Aorta (tissue), 5 donors: ENCODE measurements at places on chromosomes 3 and 15. TPM values are rescaled to one million over a fixed set of nuclear protein-coding genes. Genes with fewer than 3 reads are reported as not detected.

- no peak for DNase-seq
- H3K27ac ChIP-seq: no peak overlapping the region
- H3K27me3 ChIP-seq: no peaks in the 10 kb centered on the region
These were observed 84.3 kb upstream of the PRTG start for GRCh38 chr15:55827204-55827603.

DNA sequence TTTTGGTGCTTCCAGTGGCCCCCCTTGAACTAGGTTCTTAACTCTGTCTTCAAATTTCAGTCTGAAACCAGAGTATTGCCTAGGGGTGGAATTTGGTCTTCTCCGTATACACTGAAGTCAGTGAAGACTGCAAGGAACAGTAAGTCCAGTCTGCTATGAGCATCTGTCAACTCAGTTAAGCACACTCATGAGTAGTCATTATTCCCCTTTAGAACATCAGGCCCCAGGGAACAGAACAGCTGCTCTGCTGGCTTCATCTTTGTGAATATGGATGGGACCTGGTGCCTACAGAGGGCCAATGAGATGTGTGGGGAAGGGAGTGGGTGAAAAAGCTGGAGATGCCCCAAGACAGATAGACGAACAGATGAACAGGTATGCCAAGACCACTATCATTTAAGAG is 85.2 kb upstream of the PRR23C start:
- no peak for DNase-seq
- no peaks in the 10 kb centered on the region for H3K36me3 ChIP-seq

GRCh38 chr3:150035910-150036612 is 65.4 kb upstream of the PFN2 start:
- H3K4me1 ChIP-seq: no peaks in the 10 kb centered on the region
- H3K4me3 ChIP-seq: no peak overlapping the region
- H3K27me3 ChIP-seq: no peaks in the 10 kb centered on the region
- no peak for DNase-seq
- H3K27ac ChIP-seq: no peak overlapping the region

DNA sequence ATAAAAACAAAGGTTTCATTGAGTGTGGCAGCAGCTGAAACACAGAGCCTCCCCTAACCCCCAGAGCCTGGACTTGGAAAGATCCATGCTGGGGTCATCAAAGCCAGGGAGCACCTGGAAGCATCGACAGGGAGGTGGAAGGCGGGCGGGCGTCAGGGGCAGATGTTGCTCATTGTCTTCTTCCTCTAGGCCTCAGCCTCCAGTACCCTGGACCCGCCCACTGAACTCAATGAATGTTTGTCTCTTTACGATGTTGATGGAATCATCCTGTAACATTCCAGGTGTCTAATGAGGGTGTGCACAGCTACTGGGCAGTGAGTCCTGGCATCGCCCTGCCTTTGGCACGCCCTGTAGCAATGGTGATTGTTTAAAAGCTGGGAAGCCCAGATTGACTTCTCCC is 9.8 kb downstream of the GP5 start:
- H3K36me3 ChIP-seq: no peaks in the 10 kb centered on the region
- no peak overlapping the region for H3K4me3 ChIP-seq
- no peaks in the 10 kb centered on the region for H3K4me1 ChIP-seq
- no peaks in the 10 kb centered on the region for H3K27me3 ChIP-seq
- DNase-seq: no peak

DNA sequence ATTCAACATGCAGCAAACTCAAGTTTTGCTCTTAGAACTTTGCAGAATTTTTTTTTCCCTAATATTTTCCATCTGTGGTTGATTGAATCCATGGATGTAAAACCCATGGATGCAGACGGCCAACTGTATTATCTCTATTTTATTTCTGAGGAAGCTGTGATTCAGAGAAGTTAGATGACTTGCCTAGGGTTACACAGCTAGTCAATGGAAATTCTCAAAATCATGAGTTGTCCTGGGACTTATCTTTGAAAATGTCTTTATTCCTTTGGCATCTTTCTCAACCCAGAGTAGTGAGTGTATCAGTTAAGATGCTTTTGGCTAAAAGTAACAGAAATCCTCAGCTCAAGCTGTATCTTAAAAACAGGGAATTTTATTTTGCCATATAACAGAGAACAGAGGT is 107.9 kb upstream of the GALNT15 start:
- no peak for DNase-seq
- no peaks in the 10 kb centered on the region for H3K36me3 ChIP-seq
- H3K27me3 ChIP-seq: no peaks in the 10 kb centered on the region
- H3K4me1 ChIP-seq: peaks cover 7% of the 10 kb centered on the region
- H3K4me3 ChIP-seq: no peak overlapping the region
- no peak overlapping the region for H3K27ac ChIP-seq

DNA sequence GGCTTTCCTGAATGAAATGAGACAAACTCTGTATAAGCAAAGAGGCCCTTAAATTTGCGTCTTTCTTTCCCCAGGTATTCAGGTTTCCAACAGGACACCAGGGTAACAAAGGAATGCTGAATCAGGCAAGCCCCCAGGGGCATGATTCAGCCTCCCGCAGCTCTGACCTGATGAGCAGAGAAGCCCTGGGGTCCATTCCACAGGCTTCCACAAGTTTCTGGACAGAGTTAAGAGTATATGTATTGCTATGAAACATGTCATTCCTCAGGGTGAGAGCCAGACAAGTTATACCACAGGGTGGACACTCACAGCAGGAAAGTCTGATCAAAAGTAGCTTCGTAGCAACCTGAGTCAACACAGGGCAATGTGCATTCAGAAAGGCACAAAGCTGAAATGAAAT is 68.1 kb upstream of the CTNNB1 start:
- H3K4me3 ChIP-seq: no peak overlapping the region
- no peaks in the 10 kb centered on the region for H3K36me3 ChIP-seq
- H3K27me3 ChIP-seq: no peaks in the 10 kb centered on the region
- H3K27ac ChIP-seq: no peak overlapping the region

DNA sequence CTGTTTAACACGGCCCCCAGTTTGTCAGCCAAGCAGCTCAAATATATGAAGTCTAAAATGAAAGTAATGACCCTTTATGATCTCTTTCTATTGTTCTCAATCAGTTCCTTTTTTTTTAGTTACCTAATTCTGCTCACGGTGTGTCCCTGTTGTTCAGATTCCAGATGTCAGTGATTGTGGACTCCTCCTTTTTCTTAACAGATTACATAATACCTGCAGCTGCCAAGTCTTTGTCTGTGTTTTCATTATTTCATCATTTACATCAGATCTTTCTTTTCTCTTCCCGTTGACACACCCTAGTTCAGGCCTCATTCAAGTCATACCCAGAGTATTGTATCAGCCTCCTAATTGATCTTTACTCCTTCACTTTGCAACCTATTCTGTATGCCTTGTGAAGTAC is 56.1 kb upstream of the SKIL start:
- H3K4me1 ChIP-seq: no peaks in the 10 kb centered on the region
- no peak for DNase-seq
- H3K4me3 ChIP-seq: no peak overlapping the region

DNA sequence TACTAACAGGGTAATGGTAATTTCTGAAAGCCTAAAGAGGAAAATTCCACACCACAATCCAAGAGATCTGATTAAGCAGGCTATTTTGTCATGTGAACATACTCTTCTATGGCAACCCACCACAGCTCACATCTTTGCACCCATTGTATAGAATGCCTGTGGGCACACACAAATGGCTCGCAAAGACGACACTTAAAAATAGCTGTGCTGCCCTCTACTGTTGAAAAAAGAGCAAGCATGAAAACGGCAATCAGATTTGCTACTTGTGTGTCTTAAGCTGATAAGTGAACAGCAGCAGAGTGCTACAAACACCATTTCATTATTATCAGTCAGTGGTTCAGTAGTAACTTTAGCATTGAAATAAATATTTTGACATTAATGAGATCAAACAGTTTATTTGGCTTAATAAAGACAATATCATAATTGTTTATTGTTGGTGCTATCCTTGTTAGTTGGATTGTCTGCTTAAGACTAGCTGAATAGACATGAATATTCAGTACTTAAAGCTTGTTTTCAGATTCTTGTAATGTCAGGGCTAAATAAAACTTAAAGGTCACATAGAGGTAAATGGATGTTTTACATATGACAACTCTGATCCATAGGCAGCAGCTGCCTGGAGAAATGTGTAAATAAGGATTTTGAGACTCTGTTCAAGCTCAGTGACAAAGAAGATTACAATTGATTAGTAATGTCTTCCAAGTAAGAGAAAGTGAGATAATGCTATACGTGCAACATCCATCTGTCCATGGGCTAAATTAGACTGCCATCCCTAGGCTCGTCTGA is 199.1 kb downstream of the LRRN1 start:
- H3K4me3 ChIP-seq: no peak overlapping the region
- H3K27ac ChIP-seq: no peak overlapping the region
- no peaks in the 10 kb centered on the region for H3K36me3 ChIP-seq
- no peak for DNase-seq
- no peaks in the 10 kb centered on the region for H3K27me3 ChIP-seq

DNA sequence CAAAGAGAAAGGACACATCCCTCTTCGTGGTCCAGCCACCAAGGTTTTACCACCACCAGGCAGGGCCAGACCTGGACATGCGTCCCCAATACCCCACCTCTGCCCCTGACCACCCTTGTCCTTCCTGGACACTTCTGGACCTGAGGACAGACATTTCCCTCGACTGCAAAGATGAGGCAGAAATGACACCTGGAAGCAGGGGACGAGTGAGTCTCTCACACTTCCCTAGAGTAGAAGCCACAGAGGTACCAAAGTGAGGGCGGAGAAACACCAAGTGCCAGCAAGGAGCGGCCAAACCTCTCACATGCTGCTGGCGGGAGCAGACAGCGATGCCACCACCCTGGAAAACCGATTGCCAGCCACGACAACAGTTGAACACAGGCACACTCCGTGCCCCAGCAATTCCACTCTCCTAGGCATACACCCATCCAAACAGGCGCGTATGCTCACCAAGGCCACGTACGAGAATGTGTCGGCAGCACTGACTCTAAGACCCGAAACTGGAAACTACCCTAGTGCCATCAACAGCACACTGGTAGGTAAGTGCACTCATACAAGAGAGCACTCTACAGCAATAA is 207.0 kb upstream of the NSMCE3 start:
- no peaks in the 10 kb centered on the region for H3K27me3 ChIP-seq
- no peak overlapping the region for H3K27ac ChIP-seq
- DNase-seq: no peak

DNA sequence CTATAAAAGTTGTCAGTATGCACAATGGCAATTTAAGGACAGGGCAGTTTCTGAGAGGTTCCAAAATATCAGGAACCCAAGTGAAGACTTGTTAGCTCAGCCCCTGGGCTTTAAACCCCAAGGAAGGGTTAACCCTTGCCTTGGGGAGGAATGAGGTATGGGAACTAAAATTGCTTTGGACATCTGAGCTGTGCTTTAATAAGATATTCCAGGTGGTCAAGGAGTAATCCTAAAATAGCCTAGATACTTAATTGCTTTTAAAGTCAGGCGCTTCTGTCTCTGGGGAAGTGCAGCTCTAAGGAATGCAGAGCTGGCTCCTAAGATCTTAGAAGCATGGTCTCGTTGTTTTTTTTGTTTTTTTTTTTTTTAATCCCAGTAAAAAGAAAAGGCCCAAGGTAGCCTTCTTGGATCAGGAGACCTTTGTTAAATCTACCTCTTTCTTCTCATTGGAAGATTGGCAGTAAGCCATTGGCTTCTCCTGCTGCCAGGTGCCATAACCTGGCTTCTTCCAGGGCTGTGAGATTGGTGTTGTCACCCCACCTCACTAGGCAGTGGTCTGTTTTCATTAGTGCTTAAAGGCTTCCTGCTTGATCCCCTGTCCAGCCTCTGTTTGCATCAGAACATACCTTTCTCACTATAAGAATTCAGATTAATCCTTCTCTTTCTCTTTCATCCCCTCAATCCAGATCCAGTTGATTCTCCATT is 24.5 kb downstream of the ARID3B start:
- H3K27ac ChIP-seq: no peak overlapping the region
- H3K36me3 ChIP-seq: peaks cover 3% of the 10 kb centered on the region

DNA sequence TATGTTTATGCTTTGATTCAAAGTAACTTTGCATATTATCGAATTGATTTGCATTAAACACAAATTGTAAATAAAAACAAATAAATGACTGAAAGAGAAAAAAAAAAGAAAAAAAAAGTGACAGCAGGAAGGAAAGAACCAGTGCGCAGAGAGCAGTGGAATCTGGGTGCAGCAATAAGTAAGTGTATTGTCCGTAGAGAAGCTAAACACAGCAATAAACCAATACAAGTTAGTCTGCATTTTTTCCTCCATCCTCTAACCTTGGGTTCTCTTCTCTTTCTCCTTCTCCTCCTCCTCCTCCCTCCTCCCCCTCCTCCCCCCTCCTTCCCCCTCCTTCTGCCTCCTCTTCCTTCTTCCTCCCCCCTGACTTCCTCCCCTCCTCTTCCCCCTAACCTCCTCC is 18.3 kb upstream of the ARL8B start:
- H3K4me1 ChIP-seq: no peaks in the 10 kb centered on the region
- no peaks in the 10 kb centered on the region for H3K36me3 ChIP-seq
- H3K27ac ChIP-seq: no peak overlapping the region
- no peak for DNase-seq
- H3K4me3 ChIP-seq: no peak overlapping the region
- no peaks in the 10 kb centered on the region for H3K27me3 ChIP-seq

DNA sequence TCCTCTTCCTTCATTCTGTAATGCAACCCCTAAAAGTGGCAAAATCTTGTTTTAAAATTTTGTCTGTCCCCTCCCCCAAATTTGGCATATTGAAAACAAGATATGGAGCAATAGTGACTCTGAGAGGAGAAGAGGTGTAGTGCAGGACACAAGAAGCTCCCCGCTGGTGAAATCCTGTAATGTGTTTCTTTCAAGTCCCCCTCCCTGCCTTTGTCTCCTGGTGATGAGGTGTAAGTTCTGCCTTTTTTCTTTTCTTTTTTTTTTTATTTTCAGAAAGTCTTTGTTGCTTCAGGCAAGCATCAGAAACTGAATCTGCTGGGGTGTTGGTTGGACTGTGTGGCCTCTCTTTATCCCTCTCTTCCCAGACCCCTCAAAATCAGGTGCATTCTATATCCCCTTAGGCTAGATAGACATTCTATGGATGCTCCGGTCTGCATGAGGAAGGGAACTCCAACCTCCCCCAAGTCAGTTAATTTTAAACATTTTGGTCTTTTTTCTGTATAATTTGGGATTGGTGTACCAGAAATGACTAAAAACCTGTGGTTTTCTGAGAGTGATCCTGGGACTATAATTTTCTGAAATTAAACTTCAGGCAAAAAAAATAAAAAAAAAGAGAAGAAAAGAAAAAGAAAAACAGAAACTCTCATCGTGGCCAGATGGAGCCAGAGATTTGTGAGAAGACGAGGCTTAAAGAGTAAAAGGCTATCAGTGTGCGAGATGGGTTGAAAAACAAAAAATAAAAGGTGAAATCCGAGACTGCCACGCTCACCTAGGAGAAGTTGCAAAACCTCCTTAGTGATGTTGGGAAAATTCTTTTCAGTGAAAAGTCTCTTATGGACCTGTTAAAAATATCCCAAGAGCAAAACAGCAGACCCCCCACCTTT is 21.4 kb downstream of the ACKR2 start:
- no peaks in the 10 kb centered on the region for H3K36me3 ChIP-seq
- H3K4me1 ChIP-seq: no peaks in the 10 kb centered on the region
- no peak overlapping the region for H3K27ac ChIP-seq
- H3K4me3 ChIP-seq: no peak overlapping the region
- DNase-seq: no peak
- H3K27me3 ChIP-seq: peaks cover 2% of the 10 kb centered on the region

GRCh38 chr3:45043728-45044299 is 17.7 kb downstream of the CLEC3B start:
- no peaks in the 10 kb centered on the region for H3K36me3 ChIP-seq
- no peak overlapping the region for H3K27ac ChIP-seq
- no peak overlapping the region for H3K4me3 ChIP-seq
- no peaks in the 10 kb centered on the region for H3K27me3 ChIP-seq
- no peak for DNase-seq

The CKMT1B gene
- not detected for total RNA-seq

The TMEM266 gene
- not detected for total RNA-seq

The CSK gene
- total RNA-seq: 55.2 TPM
